ENCODE measurements at places on chromosomes 3 and 15.
A peak's percentile ranks its signal among the peaks of the same experiment; 100 is the strongest.

DNA sequence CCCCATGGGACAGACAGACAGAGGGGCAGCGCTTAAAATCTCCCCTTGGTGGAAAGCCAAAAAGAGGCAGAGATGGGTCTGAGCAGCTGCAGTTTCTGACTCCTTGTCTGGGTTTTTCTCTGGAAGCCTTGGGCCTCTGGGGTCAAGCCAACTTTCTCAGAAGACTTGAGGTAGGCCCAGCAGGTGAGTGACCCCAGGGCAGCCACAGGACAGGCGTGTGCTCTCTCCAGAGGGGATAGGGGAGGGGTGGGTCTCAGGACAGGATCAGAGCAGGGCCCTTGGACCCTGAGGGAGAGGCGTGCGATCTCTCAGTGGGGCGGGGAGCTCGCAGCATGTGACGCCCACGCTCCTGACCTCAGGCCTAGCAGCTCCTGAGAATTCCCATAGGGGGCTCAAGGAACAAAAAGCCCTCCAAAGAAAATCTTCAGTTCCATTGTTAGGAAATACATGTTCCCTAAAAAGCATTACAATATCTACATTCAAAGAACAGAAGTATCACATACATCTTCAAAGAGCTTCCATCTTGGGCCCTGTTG, 34.6 kb upstream of the DUSP7 start:
- DNase-seq: no peak

DNA sequence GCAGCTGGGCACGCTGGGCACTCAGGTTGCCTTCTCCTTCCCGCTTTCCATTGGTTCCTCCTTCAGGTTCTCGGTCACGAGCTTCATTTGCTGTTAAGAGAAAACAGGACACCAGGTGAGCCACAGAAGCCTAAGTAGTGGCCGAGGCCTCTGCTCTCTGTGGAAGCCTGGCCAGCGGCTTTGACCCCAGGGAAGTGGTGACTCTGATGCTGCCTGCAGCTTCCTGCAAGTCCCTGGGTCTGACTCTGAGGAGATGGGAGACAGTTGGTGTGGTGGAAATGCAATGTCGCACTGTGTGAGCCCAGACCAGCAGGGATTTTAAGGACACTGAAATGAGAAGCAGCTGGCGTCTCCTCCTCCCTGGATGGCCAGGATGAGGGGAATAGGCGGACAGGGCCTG, 80.5 kb downstream of the SNRK start:
- DNase-seq: no peak

- DNase-seq: no peak
Measured at GRCh38 chr3:156341831-156342416, 213.0 kb downstream of the SSR3 start.

GRCh38 chr15:70701891-70702568, 61.3 kb downstream of the UACA start:
- DNase-seq: no peak

DNA sequence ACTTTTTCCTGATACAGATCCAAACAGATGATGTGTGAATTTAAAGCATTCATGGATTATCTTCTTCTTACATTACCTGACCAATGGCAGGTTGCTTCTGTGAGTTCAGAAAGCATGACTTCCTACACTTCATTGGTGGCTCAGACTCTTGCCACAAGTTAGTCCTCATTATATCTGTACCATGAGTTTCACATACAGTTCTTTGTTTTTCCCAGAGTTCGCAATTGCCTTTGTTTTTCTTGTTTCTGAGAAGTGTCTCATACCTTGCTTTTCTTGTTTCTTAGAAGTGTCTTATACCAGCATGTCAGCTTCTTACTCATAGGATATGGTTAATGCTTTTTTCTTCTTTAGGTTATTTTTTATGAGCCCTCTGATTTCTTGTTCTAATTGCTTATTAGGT, 133.8 kb upstream of the TLE3 start:
- DNase-seq: no peak

DNA sequence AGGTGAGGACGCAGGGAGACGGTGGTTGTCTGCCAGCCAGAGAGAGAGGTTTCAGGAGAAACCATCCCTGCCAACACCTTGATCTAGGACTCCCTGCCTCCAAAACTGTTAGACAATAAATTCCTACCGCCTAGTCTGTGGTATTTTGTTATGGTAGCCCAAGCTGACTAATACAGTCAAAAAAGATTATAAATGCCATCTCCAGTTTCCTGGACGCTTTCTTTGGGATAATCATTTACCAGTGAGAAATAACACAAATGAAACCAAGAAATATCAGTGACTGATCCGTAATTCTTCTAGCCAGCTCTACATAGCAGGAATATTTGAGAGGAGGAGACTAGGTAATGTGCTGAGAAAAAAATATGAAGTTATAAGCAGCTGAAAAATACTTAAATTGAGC, 707.8 kb upstream of the LMCD1 start:
- no peak for DNase-seq

DNA sequence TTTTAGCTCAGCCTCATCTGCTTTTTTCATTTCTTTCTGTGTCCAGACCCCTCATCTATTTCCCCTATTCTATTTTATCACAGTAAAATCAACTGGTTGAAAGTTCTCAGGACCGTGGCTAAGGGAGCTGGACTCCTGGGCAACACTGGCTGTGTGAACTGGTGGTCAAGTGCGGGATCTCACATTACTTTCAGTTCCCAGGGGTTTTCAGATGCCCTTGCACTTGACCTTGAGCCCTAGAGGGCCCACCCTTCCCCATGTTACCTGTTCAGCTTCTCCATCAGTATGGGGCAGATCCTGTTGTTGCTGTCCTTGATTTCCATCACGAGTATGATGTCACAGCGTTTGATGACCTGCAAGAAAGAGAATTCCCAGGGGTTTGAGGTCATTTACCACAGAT, 2.8 kb downstream of the DNASE1L3 start:
- no peak for DNase-seq

GRCh38 chr3:183074261-183074660, 25.0 kb downstream of the MCCC1 start:
- no peak for DNase-seq

DNA sequence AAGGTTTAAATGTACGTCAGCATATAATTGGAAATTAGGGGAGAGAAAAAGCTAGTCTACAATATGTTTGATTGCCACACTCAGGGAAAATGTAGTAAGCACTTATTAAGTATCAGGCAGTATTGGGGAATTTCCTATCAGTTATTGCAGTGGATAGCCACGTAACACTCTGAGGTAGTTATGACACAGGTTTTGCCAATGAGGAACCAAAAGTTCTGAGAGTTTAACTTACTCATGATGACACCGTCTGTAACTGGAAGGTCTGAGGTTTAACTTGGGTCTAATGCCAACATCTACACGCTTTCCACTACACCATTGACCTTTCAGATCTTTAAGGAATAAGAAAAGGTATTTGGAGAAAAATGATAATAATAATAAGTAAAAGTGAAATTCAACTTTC, 89.5 kb downstream of the ZMAT3 start:
- no peak for DNase-seq

- DNase-seq: no peak
Measured at GRCh38 chr3:102060814-102061213, 211.5 kb downstream of the NFKBIZ start.

DNA sequence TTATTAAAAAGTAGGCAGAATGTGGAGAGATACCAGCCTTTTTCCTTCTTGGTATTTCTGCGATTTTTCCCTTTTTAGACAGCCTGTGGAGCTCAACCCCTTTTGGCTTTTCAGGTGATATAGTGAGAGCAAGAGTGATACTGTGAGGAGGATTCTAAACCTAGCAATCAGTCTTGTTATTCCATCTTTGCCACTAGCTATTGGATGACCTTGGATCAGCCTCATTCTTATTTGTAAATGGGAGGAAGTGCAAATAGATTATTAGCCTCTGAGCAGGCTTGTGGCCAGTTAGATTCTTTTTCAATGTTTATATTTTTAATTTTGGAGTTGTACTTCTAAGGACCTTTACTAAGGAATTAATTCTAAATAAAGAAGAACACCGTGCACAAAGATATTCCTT, 34.0 kb downstream of the IQGAP1 start:
- DNase-seq: no peak

DNA sequence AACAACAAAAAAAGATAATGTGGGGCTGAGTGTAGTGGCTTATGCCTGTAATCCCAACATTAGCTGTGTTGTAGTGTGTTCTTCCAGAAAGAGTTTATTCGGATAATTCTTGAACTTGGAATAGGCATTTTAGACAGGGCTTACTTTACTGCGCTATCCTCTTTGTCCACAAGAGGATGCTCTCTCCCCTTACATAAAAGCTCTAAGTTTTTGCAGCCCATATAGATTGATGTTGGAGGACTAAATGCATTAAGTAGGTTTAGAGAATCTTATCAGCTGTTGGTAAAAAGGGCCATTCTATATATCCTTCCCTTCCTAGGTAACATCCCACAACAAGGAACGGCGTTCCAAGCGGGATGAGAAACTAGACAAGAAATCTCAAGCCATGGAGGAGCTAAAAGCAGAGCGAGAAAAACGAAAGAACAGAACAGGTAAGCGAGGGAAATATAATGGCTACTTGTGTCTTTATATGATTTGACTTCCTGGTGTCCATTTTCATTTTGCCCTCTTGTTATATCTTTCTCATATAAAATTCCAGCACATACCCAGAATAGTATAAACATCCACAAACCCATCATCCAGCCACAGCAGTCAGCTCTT, 27.8 kb upstream of the ITPKA start:
- DNase-seq: no peak

GRCh38 chr3:50207359-50208042, 2.4 kb downstream of the SLC38A3 start:
- no peak for DNase-seq

DNA sequence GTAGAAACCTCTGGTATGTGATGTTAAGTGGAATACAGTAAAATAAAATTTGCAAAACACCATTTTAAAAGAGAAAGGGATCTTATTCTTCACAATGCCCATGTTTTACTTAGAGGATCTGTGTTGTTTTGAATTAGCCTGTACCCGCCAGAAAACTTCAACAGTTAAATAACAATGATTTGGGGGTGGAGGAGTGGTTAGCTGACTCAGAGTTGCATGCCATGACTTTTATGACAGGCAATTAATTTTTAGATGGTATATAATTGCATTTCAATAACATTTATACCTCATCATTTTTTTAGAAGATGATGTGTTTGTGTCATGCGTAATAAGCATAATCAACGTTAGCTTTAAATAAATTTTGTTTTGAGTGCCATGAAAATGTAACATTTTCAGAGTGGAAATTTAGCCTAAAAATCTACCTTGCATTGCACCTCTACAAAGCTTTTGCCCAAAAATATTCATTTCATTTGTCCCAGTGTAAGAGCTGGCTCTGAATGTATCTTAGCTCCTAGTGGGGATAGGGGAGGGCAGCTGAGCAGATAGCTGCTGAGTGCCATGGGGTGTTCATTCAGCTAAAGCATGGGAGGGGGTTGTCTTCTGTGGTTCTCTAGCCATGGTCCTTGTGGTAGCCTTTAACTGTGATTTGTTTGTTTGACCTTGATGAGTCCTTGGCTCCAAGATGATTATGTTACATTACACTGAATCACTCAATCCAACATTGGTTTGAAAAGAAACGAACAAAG, 379.8 kb downstream of the LPP start:
- no peak for DNase-seq

DNA sequence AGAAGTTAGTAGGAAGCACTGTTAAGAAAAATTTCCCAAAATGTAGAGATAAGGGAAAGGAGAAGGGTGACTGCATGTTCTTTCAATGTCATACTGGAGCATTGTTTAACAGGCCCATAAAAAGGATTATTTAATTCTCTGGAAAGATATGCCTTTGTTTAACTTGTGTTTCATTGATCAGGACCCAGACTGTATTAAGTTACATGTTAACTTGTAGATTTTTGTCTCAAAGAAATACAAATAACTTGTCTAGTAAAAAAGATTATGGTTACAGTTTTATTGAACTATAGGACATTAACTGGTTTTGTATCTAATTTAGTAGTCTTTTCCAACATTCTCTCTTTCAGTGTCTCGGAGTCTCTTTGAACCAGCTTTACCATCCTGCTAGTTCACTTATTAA, 49.7 kb upstream of the LMOD3 start:
- no peak for DNase-seq

DNA sequence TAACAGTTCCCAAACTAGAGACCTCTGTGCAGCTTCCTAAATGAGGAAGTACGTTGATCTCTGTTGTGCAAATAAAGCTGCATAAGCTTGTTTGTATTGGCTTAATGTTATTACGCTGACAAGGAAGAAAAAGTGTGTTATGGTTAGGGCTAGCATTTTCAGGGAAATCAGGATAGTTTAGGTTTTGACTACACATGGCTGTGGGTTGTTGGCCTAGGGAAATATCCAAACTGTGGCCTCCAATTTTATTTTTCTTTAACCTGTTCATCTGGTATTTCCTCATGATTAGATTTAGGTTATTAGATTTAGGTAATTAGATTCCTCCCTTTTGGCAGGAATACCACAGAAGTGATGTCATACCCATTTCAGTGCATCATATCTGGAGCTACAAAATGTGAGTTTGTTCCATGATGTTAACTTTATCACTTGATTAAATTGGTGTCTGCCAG, 8.7 kb upstream of the MCCC1 start:
- DNase-seq: no peak

DNA sequence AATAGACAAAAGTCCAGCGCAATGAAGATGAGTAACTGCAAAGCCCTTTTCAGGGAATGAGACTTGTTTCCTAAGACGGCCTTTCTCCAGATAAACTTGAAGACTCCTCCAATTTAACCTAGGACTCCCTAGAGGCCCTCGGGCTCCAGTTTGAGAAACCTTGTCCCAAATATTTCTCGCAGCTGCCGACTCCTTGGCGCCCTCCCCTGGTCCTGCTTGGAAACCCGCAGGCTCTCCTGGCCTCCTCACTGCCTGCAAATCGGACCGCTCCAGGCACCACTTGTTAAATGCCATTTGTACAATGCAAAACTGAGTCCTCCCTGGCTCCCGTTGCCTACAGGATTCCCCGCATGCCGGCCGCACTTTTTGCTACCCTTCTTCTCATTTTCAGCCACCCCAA, 36.8 kb downstream of the MUC4 start:
- DNase-seq: no peak

GRCh38 chr3:125585595-125586223, 9.6 kb downstream of the OSBPL11 start:
- peak; percentile 22 for DNase-seq

- DNase-seq: no peak
Measured at GRCh38 chr3:128965818-128966217, 28.1 kb downstream of the CFAP92 start.

- DNase-seq: no peak
Measured at GRCh38 chr3:161254861-161255260, 33.8 kb downstream of the NMD3 start.

DNA sequence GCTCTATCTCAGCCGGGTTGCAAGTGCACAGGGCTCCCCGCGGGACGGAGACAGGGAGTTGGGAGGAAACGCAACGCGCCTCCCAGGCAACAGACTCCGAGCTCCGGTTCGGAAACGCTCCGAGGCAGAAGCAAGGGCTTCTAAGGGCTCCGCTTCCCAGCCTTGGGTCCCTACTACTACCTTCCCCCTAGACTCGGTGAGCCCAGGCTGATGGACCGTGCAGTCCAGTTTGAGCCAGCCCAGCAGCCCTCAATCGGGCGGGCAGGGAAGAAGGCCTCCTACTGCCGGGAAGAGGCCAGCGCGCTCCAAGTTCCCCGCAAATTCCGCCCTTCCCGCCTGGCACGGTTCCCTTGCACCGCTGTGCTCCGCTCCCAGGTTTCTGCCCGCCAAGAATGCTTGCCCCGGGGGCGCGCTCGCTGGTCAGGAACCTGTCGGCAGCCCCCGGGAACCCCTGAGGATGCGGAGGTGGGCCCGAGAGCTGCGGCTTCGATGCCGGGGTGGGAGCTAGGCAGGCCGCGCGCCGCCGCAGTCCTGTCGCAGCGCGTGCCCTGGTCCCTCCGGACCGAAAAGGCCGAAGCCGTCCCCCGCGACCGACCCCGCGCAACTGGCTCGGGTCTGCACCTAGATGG, 728 bp downstream of the TRANK1 start:
- DNase-seq: peak; percentile 13
